ENCODE measurements at places on chromosomes 2 and 18.

- no peak for DNase-seq
Observed at GRCh38 chr2:231139796-231140195, 15.0 kb upstream of the HTR2B start.

- no peak for DNase-seq
Observed at GRCh38 chr18:22172120-22172582, 2.8 kb downstream of the GATA6 start.

- no peak for DNase-seq
Observed at GRCh38 chr2:130846233-130846632, 9.5 kb downstream of the ARHGEF4 start.

- DNase-seq, result no peak
Observed at GRCh38 chr2:157903626-157904025, 27.5 kb upstream of the ACVR1 start.

GRCh38 chr2:71811726-71812125, 335.9 kb downstream of the CYP26B1 start:
- no peak for DNase-seq

GRCh38 chr2:186910996-186911395, 62.0 kb upstream of the ZSWIM2 start:
- no peak for DNase-seq

DNA sequence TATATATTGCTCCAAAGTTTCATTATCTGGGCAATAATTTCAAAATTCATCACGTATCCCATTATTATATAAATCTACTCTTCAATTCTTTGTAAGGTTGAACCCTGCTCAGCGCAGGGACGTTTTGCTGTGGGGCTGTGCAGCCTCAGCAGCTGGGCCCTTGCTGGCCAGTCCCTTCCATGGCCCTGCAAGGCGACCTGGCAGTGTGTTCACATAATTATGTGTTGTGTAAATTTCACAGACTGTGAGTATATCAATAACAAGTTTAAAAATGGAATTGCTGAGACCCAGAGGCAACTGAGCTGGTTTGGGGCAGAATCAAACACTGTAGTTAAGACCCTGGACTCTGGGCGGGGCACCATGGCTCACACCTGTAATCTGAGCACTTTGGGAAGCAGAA, 16.1 kb upstream of the MAL start:
- DNase-seq, result no peak

- no peak for DNase-seq
Observed at GRCh38 chr2:82275599-82275998, 1971.0 kb upstream of the LRRTM1 start.

All from fibroblast of the conjunctiva (primary cell).